ENCODE measurements at places on chromosomes 7 and 10.

DNA sequence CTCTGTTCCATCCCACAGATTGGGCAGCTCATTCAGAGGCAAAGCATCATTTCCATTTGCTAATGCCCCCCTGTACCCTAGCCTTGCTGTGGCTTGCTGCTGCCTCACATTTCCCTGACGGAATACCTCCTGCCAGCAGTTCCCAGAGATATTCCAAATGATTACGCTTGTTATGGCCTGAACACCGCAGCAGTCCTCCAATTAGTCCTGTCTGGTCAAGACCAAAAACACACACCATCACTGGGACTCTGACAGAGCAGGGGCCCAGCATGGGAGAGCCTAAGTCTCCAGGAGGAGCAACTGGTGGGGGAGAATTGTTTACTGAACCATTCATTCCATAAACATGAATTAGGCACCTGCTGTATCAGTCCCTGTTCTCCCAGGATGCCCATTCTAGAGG lies 6.1 kb downstream of the OGDHL start:
- DNase-seq, result no peak

GRCh38 chr10:30993155-30993554 lies 38.5 kb downstream of the ZNF438 start:
- DNase-seq, result no peak

DNA sequence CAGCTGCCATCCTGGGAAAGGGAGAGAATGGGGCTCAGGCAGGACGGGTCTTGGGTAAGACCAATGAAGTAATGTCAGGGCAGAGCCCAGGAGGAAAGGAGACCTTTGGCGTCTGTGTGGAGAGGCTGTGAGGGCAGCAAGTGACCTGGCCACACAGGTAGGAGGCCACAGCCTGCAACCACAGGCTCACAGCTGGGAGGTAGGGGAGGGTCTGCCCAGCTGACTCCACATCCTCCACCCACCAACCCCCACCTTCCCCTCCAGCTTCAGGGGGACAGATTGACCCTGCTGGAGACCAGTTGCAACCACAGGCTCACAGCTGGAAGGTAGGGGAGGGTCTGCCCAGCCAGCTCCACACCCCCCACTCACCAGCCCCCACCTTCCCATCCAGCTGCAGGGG lies 262.2 kb upstream of the TCERG1L start:
- DNase-seq, result no peak

DNA sequence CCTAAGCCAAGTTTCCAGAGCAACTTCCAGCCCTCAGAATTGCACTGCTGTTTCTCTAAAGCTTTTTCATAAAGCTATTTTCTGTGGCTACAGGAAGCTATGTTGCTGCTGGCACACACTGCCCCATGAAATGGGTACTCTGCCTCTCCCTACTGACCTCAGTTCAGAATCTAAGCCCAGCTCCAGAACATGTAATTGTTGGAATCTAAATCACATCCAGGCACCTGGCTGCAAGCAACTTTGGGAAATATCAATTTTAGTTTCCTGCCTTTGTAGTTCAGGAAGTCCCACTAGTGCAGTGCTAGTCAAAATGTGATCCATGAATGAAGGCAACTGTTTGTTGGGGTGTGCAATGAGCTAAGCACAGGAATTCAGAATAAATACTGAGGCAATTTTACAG lies 226.2 kb downstream of the THSD7A start:
- DNase-seq, result no peak

- no peak for DNase-seq
Measured at GRCh38 chr10:126732868-126733267, 62.4 kb upstream of the C10orf90 start.

DNA sequence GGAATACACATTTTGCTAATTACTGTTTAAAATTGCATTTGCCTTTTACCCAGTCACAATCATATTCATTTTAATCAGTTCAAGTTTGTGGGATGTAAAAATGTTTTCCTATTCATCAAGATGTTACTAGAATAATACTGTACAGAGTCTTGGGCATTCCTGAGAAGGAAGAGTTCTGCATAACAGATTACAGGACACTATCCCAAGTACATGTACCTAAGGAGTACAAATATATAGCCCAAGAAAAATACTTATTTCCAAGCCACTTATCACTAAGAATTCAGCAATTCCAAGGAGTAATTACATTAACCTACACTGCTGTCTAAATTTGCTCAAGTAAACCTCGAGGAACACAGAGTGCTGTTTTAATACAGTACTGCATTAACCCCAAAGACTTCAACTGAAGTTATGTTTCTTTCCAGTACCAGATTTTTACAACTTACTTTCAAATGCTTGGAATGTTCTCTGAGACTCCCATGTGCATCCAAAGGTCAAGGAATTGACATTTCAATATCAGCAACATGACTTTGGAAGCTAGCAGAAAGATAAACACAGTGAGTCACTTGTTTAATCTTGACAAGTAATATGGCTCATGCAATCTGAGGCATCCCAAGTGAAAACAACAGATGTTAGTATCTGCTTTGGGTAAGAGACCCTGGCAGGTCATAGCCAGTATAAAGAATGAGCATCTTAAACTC lies 125.4 kb upstream of the BET1 start:
- no peak for DNase-seq

GRCh38 chr10:6068006-6068405 lies 5.8 kb upstream of the IL2RA start:
- no peak for DNase-seq

DNA sequence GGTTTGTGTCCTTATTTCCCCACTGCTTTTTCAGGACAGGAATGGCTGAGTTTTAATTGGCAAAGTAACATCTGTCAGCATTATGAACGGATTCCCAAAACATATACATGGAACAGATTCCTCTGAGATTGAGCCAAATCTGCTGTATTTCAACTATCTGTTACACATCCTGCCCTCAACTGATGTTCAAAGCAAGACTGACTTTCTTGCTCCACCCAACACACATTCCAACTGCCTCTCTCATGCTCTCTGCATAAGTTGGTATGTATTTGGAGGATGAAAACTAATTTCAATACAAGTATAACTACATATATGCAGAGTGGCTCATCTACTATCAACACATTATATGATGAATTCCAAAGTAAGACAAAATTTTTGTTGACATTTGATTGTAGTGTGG lies 342.2 kb downstream of the GATA3 start:
- DNase-seq, result no peak

- DNase-seq, result no peak
Measured at GRCh38 chr10:94101894-94102293, 108.2 kb downstream of the PLCE1 start.

- no peak for DNase-seq
Measured at GRCh38 chr10:44398271-44398670, 13.4 kb upstream of the CXCL12 start.

DNA sequence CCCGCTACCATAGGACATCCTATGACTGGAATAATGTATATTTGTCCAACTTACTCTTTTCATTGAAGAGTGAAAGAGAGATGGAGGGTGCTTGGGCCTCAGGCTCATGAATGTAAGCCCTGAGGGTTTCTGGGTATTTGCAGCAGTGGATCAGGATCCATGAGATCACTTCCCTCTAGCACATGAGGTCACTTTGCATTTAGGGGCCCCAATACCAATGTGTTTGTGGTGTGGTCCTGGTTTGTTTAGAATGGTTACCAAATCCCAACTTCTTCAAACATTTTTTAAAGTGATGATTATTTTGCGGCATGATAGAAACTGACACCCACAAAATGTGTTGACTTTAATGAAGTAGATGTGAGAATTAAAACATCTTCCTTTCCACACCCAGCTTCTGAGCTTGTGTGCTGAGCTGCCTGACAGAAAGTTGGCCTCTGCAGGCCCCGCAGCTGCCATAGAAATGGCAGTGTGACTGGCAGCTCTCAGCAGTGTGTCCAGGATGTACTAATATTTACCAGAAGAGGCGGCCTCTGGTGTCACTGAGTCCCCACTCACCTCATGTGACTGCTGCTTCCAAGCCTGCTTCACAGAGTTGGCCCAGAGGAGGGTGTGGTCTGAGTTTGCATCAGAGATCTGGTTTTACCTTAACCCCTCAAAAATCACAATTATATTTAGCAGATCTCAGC lies 447.6 kb upstream of the NPVF start:
- DNase-seq, result no peak

DNA sequence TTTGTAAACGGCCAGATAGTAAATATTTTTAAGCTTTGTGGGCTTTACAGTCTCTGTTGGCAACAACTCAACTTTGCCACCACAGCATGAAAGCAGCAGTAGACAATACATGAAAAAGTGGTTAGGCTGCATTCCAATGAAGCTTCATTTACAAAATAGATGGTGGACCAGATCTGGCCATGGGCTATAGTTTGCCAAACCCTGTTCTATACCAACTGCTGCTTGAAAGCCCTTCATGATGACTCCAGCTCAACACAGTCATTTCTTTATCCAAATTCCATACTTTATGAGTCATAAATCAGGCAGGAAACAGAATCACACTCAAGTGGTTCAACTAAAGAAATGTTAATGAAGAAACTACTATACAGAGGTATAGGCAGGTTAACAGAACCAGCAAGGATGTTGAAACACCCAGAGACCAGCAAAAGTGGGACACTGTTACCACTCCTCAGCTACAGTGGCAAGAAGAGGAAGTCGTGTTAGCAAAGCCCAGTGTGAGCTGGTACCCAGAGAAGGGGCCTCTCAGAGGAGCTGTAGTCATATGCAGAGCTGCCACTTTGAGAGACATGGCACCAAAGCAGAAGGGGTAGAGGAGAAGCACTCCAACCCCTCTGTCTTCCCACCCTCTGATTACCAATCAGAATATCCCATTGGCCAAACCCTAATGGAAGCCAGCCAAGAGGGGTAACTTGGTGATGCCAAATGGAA lies 72.5 kb downstream of the PRLHR start:
- no peak for DNase-seq

GRCh38 chr7:77352665-77353406 lies 63.3 kb downstream of the GSAP start:
- no peak for DNase-seq

GRCh38 chr7:27605283-27605682 lies 57.4 kb downstream of the HIBADH start:
- no peak for DNase-seq

- no peak for DNase-seq
Measured at GRCh38 chr7:37379546-37380277, 69.0 kb downstream of the ELMO1 start.

- no peak for DNase-seq
Measured at GRCh38 chr10:114874827-114875411, 53.3 kb downstream of the FHIP2A start.

GRCh38 chr7:75033064-75033463 lies 40.5 kb downstream of the RCC1L start:
- DNase-seq, result no peak

GRCh38 chr7:74272305-74273038 lies 16.7 kb upstream of the CLIP2 start:
- DNase-seq, result no peak

- no peak for DNase-seq
Measured at GRCh38 chr10:87691506-87692070, 31.9 kb downstream of the PAPSS2 start.

GRCh38 chr7:107502154-107502553 lies 32.3 kb downstream of the GPR22 start:
- no peak for DNase-seq

DNA sequence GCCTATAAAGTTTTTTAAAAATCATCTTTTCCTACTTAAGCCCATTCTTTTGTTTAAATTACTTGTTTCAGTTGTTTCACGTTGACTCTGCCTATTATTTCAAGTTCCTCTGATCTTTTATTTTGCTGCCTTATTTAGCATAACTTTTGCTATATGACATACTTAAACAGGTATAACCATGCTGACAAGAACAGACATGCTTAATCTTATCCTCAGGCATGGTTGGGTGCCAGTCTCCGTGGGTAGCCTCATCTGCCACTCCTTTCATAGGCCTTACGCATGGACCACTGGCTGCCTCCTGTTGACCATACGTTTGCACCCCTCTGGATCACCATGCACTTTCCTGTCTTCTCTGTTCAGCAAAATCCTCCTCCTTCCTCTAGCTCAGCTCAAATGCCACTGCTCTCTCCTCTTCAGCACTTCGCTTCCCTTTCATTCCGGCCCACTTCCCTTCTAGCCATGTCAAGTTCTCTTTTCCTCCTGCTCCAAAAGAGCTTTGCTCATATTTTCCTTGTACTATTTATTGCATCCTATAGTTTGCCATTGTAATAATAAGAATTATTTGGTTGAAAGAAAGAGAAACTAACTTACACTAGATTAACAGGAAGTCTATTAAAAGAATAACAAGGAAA lies 10.0 kb upstream of the TSPAN33 start:
- DNase-seq, result no peak

GRCh38 chr10:114071178-114071577 lies 27.5 kb downstream of the ADRB1 start:
- DNase-seq, result no peak

DNA sequence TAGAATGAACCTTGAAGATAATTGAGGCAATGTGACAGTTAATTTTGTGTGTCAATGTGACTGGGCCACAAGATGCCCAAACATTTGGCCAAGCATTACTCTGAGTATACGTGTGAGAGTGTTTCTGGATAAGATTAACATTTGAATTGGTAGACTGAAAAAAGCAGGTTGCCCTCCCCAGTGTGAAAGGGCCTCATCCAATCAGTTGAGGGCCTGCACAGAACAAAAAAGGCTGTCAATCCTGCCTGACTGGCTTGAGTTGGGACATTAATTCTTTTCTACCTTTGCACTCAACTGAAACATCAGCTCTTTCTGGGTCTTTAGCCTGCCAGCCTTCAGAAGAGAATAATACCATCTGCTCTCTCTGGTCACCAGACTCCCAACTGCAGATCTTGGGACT lies 56.6 kb upstream of the PDE1C start:
- DNase-seq, result no peak
